Kidney glomerular epithelial cell (primary cell): ENCODE measurements at places on chromosomes 1 and 21.

- DNase-seq = no peak
Measured at GRCh38 chr1:89555550-89555949, 30.9 kb downstream of the LRRC8B start.

DNA sequence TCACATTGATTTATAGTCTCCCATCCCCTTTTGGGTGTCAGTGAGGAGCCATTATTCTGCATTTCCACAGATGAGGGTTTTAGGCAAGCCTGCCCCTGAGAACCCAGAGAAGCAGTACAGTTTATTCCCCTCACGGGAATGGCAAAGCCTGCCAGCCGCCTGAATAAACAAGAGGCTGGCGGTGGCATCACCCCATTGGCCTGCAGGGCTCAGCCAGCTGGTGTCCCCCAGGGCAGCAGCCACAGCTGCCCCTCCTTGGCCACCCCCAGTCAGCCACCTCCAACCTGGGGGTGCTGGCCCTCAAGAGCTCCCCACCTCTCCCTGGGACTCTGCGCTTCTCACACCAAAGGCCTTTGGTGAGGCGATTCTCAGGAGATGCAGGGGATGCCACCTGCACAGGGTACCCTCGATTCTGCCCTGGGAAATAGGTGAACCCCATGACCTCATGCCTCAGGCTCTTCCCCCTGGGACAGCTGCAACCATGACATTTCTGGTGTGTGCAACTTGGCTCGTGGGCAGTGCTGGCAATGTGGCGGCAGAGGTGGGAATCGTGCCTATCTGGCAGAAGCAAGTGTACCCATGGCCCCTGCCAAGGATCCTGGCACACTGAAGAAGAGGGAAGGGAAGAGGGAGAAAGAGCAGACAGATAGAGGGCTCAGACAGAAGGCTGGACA is 14.0 kb downstream of the OLFML2B start:
- DNase-seq = no peak

GRCh38 chr1:185727726-185728125 is 6.5 kb upstream of the HMCN1 start:
- DNase-seq = no peak

DNA sequence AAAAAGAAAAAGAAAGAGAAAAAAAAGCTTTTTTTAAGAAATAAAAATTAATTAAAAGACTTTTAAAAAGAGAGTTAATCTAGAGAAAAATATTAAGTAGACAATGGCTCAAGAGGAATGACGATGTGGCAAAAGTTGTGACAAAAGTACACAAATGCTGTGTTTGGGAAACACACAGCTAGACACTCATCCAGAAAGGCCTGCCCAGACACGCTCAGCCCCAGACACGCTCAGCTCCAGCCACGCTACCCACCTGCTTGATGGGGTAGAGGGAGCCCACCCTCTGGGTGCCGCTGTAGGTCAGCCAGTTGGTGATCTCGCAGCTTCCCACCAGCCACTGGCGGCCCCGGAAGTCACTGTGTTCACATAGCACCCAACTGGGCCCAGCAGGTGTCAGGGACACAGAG is 10.2 kb downstream of the CD52 start:
- no peak for DNase-seq

- DNase-seq = no peak
Measured at GRCh38 chr1:73903092-73903491, 294.9 kb downstream of the LRRIQ3 start.

DNA sequence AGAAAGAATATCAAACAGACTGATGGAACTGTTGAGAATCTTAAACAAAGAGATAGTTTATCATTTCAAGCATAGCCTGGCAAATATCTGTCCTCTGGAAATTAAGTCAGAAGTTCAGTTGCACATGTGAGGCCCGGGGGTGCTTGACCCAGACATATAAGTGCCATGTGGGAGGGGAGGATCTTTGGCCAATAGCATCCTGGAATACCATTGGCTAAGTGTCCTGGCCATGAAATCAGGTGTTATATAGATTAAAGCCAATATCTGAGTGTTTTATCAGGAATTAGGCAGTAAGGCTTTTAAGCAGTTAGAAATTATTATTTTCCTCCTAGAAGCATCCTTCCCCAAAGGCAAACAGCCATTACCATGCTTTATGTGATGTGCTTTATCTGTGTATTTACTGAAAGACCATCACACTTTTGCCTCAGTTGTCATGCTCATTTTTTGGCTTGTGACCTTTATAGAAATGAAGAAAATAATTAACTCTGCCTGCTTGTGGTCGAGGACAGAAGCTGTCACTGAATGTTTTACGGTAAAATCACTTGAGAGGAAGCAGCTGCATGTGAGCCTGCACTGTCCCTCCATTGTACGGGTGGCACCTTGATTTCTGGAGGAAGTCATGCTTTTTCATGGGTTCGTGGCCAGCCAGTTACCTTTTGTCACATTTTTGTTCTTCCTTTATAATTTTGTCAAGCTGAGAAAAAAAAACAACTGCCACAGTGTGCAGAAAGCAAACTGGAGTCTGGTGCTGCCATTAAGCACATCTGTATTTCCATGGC is 259.9 kb upstream of the FMN2 start:
- DNase-seq = no peak

- no peak for DNase-seq
Measured at GRCh38 chr1:223430236-223430635, 37.0 kb downstream of the CCDC185 start.

GRCh38 chr1:40592107-40592803 is 60.8 kb downstream of the ZNF684 start:
- DNase-seq = peak; percentile 21

DNA sequence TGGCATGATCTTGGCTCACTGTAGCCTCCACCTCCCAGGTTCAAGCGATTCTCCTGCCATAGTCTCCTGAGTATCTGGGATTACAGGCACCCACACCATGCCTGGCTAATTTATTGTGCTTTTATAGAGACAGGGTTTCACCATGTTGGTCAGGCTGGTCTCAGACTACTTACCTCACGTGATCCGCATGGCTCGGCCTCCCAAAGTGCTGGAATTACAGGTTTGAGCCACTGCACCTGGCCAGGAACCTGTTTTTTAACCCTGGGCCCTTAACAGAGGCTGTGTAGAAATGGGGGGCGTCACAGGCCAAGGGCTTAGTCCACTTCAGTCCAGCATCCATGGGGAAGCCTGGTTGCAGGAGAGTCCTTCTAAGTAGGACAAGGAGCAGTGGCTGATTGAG is 9.3 kb downstream of the FBLIM1 start:
- no peak for DNase-seq

DNA sequence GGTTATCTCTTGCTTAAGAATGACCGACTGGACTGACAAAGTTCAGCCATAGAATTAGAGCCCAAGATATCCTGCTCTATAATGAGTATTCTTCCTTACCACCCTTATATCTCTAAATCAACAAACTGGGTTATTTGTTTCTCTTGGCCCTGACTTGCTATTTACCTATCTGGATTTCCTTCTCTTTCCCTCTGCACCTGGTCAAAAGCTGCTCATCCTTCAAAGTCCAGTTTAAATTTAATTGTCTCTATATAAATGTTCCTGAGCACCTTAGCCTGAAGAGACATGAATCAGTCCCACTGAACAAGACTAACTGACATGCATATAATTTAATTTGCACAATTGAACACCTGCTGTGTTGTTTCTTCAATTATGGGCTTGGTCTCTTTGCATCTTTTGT is 127.1 kb upstream of the KCNJ15 start:
- no peak for DNase-seq

- peak; percentile 25 for DNase-seq
Measured at GRCh38 chr1:110055493-110056284, 14.8 kb downstream of the ALX3 start.
